ENCODE measurements at places on chromosomes 1 and 21.

DNA sequence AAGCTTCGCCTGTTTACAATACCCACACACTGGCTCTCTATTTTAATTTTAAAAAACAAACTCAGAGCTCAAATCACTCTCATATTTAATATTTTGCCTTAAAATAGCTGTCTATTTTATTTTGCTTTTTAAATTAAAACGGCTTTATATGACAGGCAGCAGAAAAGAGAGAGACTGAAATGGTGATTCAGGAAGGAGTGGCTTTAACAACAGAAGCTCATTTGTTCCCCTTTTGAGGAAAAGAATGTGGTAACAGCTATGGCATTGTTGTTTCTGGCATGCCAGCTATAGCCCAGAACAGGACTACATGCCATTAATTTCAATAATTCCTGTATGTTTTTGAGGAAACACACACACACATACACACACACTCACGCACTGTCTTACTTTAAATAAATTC, 234.2 kb upstream of the PTBP2 start:
- peak; percentile 54 for DNase-seq

DNA sequence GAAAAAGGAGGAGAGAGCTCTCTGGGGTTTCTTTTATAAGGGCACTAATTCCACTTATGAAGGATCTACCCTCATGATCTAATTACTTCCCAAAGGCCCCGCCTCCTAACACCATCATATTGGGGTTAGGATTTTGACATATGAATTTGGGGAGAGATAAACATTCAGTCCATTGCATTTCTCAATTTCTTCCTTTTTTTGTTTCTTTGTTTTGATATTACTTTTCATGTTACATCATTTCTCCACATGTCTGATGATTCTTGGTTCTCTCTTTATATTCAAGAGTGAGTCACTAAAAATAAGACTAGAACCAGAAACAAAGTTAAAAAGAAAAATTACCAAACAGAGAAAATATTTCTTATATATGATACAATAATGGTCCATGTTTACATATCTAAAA, 63.2 kb upstream of the DUSP10 start:
- no peak for DNase-seq

GRCh38 chr1:226728448-226728847, 10.6 kb downstream of the ITPKB start:
- no peak for DNase-seq

- no peak for DNase-seq
Measured at GRCh38 chr1:173444757-173445156, 32.4 kb upstream of the PRDX6 start.

- no peak for DNase-seq
Measured at GRCh38 chr1:45842786-45843185, 39.4 kb downstream of the MAST2 start.

DNA sequence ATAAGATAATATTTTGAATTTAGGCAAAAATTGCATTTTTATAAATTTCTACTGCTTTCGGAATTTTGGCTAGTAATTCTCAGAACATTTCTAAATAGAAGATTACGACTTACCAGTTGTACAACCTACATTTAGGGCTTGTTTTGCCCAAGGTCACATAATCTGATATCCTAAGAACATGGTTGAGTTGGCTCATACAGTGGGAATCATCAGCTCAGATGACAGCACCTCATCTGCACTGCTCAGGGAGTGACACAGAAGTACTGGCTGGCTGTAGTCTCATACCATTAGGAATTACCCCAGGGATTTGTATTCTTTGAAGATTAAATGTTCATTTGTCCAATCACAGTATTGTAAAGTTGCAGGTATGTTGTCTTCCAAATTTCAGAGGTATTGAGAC, 217.6 kb downstream of the ADGRL2 start:
- no peak for DNase-seq

- DNase-seq, result peak; percentile 24
Measured at GRCh38 chr1:30599721-30600120, 123.7 kb downstream of the MATN1 start.

GRCh38 chr1:22057861-22058260, 5.4 kb downstream of the CDC42 start:
- DNase-seq, result no peak

GRCh38 chr1:78527706-78528105, 36.9 kb downstream of the PTGFR start:
- peak; percentile 27 for DNase-seq

GRCh38 chr21:27759820-27760219, 792.9 kb upstream of the ADAMTS5 start:
- no peak for DNase-seq

- DNase-seq, result peak; percentile 87
Measured at GRCh38 chr1:59393211-59394180, 96.6 kb downstream of the FGGY start.

All from AG10803 (cell line).